ENCODE measurements at places on chromosomes 7 and 10. TPM values are rescaled to one million over a fixed set of nuclear protein-coding genes. Genes with fewer than 3 reads are reported as not detected.
A peak's percentile ranks its signal among the peaks of the same experiment; 100 is the strongest.

- no peaks in the 10 kb centered on the region for H3K36me3 ChIP-seq
- H3K4me1 ChIP-seq, result peaks cover 52% of the 10 kb centered on the region
- H3K4me3 ChIP-seq, result no peak overlapping the region
- DNase-seq, result no peak
Observed at GRCh38 chr7:80726666-80727065, 88.2 kb downstream of the CD36 start.

DNA sequence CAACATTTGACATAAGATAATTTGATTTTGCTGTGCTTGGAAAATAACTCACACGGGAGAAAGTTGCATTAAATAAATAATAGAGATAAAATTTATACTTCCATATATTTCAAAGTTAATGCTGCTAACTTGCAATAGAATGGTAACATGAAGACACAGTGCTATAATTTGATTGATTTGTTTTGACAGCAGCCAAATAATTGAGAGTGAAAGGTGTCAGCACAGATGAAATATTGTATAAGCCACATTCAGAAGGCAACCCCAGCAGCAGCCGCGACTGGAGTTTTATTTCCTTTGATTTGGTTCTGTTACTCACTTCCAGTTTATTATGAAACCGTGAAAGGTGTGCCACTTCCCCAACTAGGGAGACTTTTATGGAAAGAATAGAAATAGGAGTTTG lies 242.2 kb downstream of the POU6F2 start:
- no peak overlapping the region for H3K27ac ChIP-seq
- no peak overlapping the region for H3K4me3 ChIP-seq
- no peaks in the 10 kb centered on the region for H3K36me3 ChIP-seq
- 0 out of 2 replicates have a peak, but pooled peaks cover 6% of the 10 kb centered on the region for H3K4me1 ChIP-seq
- no peaks in the 10 kb centered on the region for H3K27me3 ChIP-seq
- no peak for DNase-seq

DNA sequence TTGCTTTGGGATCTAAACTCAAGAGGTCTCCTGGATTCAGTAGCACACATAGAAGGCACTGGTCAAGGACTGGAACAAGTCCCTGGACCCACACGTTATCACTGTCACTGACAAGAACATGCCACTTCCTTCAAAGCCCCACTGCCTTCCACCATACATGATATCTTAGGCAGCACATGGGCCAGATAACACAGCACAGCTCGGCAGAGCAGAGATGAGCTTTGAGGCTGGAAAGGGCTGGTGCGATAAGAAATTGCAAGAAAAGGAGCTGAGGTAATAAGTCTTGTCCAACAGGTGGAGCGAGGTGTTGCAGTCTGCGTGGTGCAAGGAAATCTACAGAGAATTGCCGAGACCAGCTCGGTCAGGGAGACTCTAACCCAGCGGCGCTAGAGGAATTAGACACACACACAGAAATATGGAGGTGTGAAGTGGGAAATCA lies 139.8 kb upstream of the CDK13 start:
- DNase-seq, result peak; percentile 49
- H3K27ac ChIP-seq, result no peak overlapping the region
- peaks cover 8% of the 10 kb centered on the region for H3K4me1 ChIP-seq
- H3K27me3 ChIP-seq, result no peaks in the 10 kb centered on the region
- H3K4me3 ChIP-seq, result no peak overlapping the region

GRCh38 chr10:123584419-123584775 lies 81.8 kb upstream of the GPR26 start:
- DNase-seq, result no peak
- no peak overlapping the region for H3K27ac ChIP-seq
- H3K27me3 ChIP-seq, result peaks cover 4% of the 10 kb centered on the region
- no peak overlapping the region for H3K4me3 ChIP-seq
- H3K36me3 ChIP-seq, result no peaks in the 10 kb centered on the region
- peaks cover 16% of the 10 kb centered on the region for H3K4me1 ChIP-seq

DNA sequence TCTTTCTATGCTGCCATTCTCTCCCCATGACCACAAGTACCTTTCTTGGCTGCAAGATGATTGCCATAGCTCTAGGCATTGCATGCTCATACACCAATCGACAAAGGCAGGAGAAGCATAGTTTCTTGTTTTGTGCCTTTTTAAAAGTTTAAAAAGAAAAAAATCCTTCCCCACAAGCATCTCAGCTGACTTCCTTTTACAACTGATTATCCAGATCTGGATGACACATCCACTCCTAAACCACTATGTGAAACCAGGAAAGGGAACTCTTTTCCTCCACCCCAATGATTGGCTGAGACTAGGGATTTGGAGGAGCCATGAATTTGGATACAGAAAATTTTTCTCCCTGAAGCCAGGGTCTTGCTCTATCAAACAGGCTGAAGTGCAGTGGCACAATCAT lies 14.5 kb upstream of the LRRC4 start:
- no peaks in the 10 kb centered on the region for H3K4me1 ChIP-seq
- H3K4me3 ChIP-seq, result no peak overlapping the region
- no peaks in the 10 kb centered on the region for H3K36me3 ChIP-seq
- H3K27me3 ChIP-seq, result no peaks in the 10 kb centered on the region

DNA sequence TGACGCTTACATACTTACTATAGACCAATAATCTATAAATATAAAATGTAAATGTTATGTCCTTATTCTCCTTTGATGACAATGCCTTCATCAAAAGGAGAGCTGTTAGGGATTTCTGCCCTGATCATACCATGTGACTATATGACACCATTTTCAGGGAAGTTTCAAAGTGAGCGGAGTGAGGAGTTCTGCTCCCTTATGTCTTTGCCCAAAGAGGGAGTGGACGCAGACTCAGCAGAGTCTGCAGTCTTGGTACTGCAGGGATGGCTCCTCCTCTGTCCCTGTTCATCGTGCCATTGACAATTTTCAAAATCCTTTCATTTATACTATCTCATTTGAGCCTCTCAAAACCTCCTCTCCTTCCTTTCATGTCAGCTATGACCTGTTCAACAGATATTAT lies 27.9 kb downstream of the HYAL4 start:
- no peaks in the 10 kb centered on the region for H3K4me1 ChIP-seq
- no peaks in the 10 kb centered on the region for H3K27me3 ChIP-seq

GRCh38 chr7:7151285-7151684 lies 31.1 kb upstream of the C1GALT1 start:
- no peak for DNase-seq
- no peak overlapping the region for H3K27ac ChIP-seq
- no peaks in the 10 kb centered on the region for H3K36me3 ChIP-seq
- H3K4me1 ChIP-seq, result no peaks in the 10 kb centered on the region
- H3K4me3 ChIP-seq, result no peak overlapping the region

DNA sequence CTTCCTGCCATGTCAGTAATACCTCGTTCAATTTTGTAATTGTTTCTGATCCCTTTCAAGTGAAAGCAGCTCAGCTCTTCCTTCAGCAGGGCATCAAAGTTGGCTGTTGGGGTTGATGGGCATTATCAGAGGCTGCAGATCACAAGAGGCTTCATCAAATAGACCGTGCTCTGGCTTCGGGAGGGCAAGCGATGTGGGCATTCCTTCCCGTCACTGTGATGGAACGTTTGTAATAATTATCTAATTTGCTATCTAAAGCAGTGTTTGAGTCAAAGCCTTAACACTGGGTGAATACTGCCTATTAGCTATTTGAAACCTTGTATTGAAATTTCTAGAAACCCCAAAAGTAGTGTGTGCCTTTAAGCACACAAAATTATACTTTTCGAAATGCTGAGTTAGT lies 170.1 kb downstream of the OTUD1 start:
- peaks cover 4% of the 10 kb centered on the region for H3K4me1 ChIP-seq
- H3K4me3 ChIP-seq, result no peak overlapping the region
- DNase-seq, result no peak

The RGR gene
- total RNA-seq, result not detected

The ADRB1 gene
- total RNA-seq, result 0.24 TPM

The NUTM2D gene
- 0.54 TPM for total RNA-seq

The INTS15 gene
- 30.6 TPM for total RNA-seq

The GIMAP1 gene
- total RNA-seq, result not detected
